CD4-positive, alpha-beta T cell treated with Interferon alpha-2 for 1 hour (primary cell): ENCODE measurements at places on chromosomes 13 and 19.

DNA sequence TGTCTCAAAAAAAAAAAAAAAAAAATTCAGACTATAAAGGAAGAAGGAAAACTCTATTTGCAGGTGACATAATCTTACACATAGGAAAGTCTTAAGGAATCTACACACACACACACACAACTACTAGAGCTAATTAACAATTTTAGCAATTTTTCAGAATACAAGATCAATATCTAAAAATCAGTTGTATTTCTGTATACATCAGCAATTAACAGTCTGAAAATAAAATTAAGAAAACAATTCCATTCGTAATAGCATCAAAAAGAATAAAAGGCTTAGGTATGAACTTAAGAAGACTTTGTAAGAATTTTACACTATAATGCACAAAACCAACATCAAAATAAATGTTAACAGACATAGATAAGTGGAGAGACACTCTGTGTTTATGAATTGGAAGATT lies 15.6 kb upstream of the CALM3 start:
- no peak for DNase-seq

DNA sequence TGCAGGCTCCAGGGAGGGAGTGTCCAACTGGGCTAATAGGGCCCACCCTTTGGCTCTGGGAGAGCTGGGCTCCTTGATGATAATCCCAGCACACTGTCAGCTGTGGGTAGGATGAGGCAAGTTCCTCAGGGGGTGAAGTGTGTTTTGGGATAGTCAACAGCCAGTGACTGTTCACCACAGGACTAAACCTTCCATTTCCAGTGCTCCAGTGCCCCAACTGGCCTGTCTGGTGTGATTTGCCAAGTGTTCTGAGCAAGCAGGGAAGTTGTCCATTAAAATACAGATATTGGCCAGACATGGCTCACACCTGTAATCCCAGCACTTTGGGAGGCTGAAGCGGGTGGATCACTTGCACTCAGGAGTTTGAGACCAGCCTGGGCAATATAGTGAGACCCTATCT lies 150.9 kb downstream of the TM9SF2 start:
- no peak for DNase-seq

DNA sequence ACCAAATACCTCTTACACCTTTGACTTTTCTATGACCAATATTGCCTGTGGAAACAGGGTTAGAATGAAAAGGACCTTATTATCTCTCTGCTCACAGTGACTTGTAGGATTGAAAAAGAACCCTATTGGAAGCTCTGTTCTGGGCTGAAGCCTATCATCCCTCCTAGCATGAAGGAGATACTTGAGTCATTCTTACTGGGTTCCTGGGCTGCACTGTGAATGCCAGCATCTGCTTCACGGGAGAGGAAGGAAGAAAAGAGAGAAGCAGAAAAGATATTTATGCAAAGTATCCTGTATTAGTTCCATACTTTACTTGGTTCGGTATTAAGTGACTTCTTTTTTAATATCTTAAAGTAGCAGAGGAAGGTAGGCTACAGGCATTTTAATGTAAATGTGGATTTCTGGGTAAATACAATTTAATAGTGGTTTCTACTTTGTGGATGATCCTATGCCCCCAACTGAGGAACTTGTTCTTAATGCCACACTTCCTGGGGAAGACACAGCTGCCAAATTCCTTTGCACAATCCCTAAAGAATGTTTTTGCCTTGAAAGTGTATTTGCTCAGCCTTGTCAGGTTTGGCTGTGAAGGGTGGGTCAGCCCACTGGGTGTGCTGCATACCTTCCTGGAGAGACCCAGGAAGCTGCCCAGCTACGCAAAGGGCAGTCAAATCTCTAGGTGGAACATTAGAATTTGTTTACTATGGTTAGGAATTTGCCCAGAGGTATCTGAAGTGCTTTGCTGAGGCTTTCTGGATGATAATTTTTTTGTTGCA lies 13.7 kb upstream of the SCEL start:
- DNase-seq, result no peak

- no peak for DNase-seq
Observed at GRCh38 chr19:57720878-57721277, 6.5 kb downstream of the ZNF671 start.

- no peak for DNase-seq
Observed at GRCh38 chr13:50788551-50789210, 54.8 kb downstream of the DLEU7 start.

DNA sequence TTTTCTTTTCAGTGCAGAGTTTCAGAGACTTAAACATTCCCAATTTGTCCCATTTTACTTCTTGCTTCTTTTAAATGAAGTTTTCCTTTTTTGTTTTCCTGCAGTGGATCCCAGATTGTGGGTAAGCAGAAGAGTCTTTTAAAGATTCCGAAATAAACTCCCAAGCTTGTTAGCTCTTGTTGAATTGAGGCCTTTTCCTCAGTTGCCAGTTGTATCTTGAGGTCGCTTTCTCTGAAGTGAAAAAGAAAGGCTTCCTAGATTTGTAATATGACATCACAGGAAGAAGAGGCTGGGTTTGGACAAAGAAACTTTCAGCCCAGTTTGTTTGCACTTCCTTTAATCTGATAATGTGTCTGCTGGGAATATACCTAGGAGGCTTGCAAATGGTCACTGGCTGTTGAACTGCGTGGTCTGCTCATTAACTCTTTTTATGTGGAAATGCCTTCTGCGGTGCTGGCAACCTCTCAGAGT lies at the start of gene LPAR6:
LPAR6 (minus strand) TSS at position 233 of the 471 bp plus-strand sequence. CDS start 690 bp downstream, outside the sequence.
- peak; percentile 44 for DNase-seq
